ENCODE measurements at places on chromosomes 11 and 22.

DNA sequence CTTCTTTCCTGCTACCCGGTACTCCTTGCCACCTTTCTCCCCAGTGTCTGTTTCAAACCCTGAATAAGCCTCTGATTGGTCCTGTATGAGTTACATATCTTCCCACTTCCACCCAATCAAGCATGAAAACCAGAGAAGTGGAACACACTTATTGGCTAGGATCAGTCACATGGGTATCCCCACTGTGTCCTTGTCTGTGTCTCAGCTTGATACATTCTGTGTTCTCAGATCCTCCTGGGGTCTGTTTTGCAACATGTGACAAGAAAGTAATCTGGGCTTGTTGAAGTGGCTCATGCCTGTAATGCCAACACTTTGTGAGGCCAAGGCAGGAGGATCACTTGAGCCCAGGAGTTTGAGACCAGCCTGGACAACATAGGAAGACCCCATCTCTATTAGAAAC, 23.9 kb downstream of the MCHR1 start:
- DNase-seq = no peak

- DNase-seq = peak; percentile 51
Measured at GRCh38 chr11:84899740-84900139, 727.4 kb downstream of the DLG2 start.

- DNase-seq = no peak
Measured at GRCh38 chr11:116869610-116870009, 32.2 kb upstream of the APOA1 start.

DNA sequence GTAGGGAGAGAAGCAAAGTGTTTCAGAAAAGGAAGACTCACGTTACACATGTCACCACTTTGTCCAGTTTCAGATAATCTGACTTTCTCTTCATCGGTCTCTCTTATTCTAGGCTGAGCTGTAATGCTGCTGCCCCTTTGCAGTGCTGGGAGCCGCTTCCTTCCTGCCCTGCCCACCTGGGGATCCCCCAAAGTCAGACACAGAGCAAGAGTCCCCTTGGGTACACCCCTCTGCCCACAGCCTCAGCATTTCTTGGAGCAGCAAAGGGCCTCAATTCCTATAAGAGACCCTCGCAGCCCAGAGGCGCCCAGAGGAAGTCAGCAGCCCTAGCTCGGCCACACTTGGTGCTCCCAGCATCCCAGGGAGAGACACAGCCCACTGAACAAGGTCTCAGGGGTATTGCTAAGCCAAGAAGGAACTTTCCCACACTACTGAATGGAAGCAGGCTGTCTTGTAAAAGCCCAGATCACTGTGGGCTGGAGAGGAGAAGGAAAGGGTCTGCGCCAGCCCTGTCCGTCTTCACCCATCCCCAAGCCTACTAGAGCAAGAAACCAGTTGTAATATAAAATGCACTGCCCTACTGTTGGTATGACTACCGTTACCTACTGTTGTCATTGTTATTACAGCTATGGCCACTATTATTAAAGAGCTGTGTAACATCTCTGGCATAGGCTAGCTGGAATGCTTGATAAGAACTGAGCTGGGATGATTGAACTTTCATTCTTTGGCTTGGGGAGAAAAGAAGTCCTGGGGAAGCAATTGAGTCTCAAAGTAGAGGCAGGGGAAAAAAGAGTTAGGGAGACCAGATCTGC, 31.2 kb upstream of the SMIM35 start:
- no peak for DNase-seq

DNA sequence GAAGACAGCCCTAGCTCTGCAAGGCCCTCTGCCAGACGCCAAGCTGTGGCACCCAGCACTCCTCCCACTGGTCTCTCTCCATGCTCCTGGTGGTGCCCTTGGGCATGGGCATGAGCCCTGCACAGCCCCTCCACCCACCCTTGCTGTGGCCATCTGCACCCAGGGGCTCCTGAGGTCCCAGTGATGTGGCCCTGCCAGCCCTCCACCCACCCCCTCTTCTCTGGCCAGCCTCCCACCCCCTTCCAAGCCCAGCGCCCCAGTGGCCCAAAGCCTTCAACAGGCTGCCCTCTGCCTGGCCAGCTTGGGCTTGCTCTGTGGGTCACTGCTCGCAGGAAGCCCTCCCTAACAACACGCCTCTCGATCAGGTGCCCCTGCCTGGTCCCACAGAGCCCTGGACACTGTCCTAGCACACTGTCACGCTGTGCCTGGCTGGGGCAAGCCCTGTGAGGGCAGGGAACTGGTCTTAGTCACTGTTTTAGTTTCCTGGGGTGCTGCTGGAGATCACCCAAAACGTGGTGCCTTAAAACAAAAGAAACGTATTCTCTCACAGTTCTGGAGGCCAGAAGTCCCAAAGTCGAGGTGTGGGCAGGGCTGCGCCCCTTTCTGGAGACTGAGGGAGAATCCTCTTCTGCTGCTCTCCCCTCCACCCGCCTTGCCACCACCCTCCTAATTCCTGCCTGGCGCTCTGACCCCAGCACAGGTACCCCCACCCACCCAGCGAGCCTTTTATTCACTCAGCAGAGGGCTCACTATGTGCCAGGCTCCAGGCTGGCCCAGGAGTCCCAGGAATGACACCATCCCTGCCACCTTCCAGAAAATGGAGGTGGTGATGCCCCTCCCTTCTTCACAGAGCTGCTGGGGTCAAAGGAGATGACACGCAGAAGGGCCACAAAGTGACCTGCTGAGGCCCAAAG, 14.7 kb downstream of the SULT4A1 start:
- DNase-seq = no peak

Measured in cerebellar cortex (tissue), 1 donor.